ENCODE measurements at places on chromosomes 5 and 9. TPM values are rescaled to one million over a fixed set of nuclear protein-coding genes. Genes with fewer than 3 reads are reported as not detected.

HAPLN1 gene
- total RNA-seq = 7.8 TPM

NUTM2F gene
- not detected for total RNA-seq

- H3K36me3 ChIP-seq = no peaks in the 10 kb centered on the region
- H3K4me1 ChIP-seq = no peaks in the 10 kb centered on the region
- H3K4me3 ChIP-seq = no peak overlapping the region
- H3K27me3 ChIP-seq = no peaks in the 10 kb centered on the region
These were observed 547.7 kb downstream of the MAT2B start for GRCh38 chr5:164053123-164053522.

- H3K27ac ChIP-seq = no peak overlapping the region
- no peak overlapping the region for H3K4me3 ChIP-seq
- H3K4me1 ChIP-seq = no peaks in the 10 kb centered on the region
- no peaks in the 10 kb centered on the region for H3K36me3 ChIP-seq
- DNase-seq = no peak
These were observed 78.9 kb downstream of the NSUN2 start for GRCh38 chr5:6553972-6554371.

DNA sequence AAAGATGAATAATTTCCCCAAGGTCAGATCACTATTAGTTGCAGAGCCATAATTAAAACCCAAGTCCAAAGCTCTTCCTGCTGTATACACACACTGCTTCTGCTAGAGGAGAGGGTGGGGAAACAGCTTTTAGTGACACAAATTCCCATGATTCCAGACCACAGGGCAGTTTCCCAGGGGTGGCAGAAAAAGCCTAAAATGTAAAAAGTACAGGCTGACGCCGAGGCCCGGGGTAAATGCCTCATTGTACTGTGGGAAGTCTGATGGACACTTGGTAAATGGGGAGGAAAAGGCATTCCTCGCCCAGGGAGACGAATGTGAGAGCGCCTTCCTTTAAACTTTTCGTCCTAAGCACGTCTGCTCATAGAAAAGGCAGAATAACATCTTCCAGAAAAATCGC, 65.7 kb downstream of the DENND1A start:
- H3K4me1 ChIP-seq = no peaks in the 10 kb centered on the region
- DNase-seq = no peak
- no peak overlapping the region for H3K27ac ChIP-seq
- no peaks in the 10 kb centered on the region for H3K27me3 ChIP-seq
- H3K36me3 ChIP-seq = no peaks in the 10 kb centered on the region
- H3K4me3 ChIP-seq = no peak overlapping the region

- H3K27me3 ChIP-seq = no peaks in the 10 kb centered on the region
- DNase-seq = peak; percentile 79
- peak overlapping the region; percentile 75 for H3K27ac ChIP-seq
- peaks cover 69% of the 10 kb centered on the region for H3K4me1 ChIP-seq
- no peaks in the 10 kb centered on the region for H3K36me3 ChIP-seq
These were observed 36.5 kb downstream of the SHB start for GRCh38 chr9:38032266-38033110.
